Adrenal gland (tissue), 19 donors: ENCODE measurements at places on chromosomes 4 and X.

DNA sequence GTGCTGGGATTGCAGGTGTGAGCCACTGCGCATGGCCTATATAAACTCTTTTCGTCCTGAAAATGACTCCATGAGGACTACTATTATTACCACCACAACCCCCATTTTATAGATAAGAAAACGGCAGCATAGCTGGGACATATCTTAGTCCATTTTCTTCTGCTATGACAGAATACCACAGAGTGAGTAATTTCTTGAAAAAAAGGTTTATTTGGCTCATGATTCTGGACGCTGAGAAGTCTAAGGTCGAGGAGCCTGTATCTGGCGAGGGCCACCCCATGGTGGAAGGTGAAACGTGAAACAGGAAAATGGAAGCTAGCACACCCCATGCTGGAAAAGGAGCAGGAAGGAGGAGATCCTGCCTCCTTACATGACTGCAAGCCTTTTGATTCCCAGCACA, 68.9 kb downstream of the SMIM20 start:
- no peak for DNase-seq

- DNase-seq = no peak
Measured at GRCh38 chr4:56212774-56213173, 174.5 kb downstream of the AASDH start.

GRCh38 chr4:81485310-81485980, 13.7 kb upstream of the RASGEF1B start:
- DNase-seq = no peak

DNA sequence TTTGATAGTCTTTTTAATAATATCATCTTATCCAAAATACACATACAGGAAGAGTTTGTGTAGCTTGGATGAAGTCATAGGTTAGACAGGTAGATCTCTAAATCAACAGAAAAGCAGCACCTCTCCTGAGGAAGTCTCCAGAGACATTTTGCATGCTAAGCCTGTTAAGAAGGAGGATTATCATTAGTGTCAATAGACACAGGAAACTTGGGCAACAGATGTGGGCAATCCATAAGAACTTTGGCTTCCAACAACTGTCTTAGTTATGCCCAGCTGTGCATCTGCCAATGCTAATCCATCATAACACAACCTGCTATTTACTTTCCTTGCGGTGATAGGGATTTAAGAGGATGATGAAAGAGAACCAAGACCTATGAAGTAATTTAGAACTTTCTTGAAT, 1052.6 kb downstream of the RPA4 start:
- DNase-seq = no peak

DNA sequence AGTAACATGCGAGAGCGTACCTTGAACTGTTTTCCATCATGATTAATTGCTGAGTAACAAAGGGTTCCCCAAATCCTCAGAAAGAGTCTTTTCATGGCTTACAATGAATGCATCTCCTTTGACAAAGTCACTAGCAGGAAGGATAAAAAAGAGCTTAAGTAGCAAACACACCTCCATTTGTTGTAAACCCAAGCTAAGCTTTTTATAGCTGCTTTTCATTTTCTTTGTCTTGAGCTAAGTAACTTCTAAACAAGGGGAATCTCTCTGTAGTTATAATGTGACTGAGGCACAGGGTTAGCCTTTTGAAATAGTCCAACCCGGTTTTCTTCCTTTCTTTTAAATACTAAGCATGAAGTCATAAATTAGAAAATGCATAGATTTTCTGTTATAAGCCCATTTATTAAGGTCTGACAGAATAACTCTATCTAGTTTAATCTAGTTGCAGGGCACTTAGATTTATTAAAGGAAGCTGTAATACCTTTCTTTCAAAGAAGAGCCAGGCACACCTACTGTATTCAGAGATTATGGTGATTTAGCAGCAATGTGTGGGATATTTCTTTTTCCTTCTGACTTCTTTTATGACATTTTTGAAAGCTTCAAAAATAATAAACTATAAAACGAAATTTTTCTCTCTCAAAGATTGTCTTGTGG, 226.9 kb upstream of the SMIM31 start:
- DNase-seq = no peak

DNA sequence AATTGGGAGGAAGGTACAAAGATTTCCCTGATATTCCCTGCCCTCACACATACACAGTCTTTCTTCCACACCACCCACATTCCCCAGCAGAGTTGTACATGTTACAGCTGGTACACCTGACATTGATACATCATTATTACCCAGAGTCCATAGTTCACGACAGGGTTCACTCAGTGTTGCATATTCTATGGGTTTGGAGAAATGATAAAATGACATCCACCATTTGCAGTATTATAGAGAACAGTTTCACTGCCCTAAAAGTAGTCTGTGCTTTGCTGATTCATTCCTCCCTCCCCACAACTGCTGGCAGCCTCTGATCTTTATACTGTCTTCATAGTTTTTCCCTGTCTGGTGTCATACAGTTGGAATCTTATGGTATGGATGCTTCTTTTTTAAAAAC, 15.0 kb downstream of the AGA start:
- no peak for DNase-seq
